Mammary epithelial cell (primary cell): ENCODE measurements at places on chromosomes 5 and 9. TPM values are rescaled to one million over a fixed set of nuclear protein-coding genes. Genes with fewer than 3 reads are reported as not detected.

The PCDHB10 gene
- total RNA-seq = 0.45 and 0.56 TPM in 2 replicates

The SLC1A3 gene
- total RNA-seq = 8.3 and 21.7 TPM in 2 replicates

The FABP6 gene
- not detected in 2 replicates for total RNA-seq

The TMEFF1 gene
- 0.26 and 0.35 TPM in 2 replicates for total RNA-seq

The HAPLN1 gene
- total RNA-seq = not detected in 2 replicates

The SV2C gene
- total RNA-seq = 0.26 TPM in 1 of 2 replicates, not detected in the other
